ENCODE measurements at places on chromosomes 2 and 18.

- DNase-seq = no peak
These were observed 3.6 kb upstream of the RUFY4 start for GRCh38 chr2:218065239-218066006.

DNA sequence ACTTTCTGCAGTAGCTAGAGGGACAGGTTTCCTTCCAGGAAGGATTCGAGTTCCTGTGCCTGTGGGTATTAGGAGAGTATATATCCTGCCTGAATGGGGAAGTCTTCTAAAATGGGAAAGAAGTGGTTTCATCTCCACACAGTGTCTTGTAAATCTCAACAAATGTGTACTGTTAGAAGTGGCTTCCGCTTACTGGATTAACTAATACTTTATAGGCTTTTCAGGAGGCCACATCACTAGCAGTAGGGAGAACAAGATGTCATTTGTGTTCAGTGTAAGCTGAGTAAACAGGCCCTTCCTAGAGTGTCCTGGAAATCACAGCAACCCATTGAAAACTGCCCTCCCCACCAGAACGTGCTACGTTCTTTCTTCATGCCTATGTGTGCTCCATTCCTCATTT, 12.5 kb upstream of the POLR1B start:
- no peak for DNase-seq

- no peak for DNase-seq
These were observed 47.1 kb downstream of the NEDD4L start for GRCh38 chr18:58091099-58091611.

GRCh38 chr18:73545472-73545871, 602.2 kb downstream of the FBXO15 start:
- no peak for DNase-seq

DNA sequence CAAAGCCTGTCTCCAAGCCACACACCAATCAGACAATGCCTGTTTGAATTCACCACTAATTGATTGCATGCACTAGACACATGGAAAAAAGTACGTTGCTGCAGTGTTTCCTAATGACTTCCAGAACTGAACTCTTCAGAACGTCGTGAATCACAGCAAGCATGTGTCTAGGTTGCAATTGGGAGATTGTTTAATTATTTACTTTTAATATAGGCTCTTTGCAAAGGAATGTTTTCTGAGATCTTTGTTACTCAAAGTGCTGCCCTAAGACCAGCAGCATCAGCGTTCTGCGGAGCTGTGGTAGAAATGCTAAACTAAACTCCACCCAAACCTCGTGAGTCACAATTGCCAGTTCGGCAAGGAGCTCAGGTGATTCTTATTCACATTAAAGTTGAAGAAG, 52.7 kb upstream of the CCDC68 start:
- no peak for DNase-seq

Data from CD4-positive, alpha-beta T cell treated with Interleukin-21 for 1 hour (primary cell).